H54 (cell line): ENCODE measurements at places on chromosomes 13 and 19.
A peak's percentile ranks its signal among the peaks of the same experiment; 100 is the strongest.

DNA sequence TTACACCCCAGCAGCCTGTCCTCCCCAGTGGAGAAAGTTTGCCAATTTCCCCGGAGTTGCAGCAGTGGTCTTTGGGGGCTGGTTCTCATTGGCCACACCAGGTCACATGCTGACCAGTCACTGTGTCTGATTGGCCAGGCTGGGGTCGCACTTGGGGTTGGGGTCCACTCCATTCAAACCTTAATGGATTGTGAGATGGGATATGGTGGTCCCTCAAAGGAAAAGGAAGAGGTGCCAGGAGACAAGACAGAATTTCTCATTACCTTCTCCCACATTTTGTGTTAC, 3.4 kb downstream of the PPM1N start:
- DNase-seq, result no peak

GRCh38 chr19:10338940-10339339, 484 bp downstream of the ICAM3 start:
- no peak for DNase-seq

- peak; percentile 86 for DNase-seq
Measured at GRCh38 chr19:42412227-42412626, 15.0 kb downstream of the LIPE start.

GRCh38 chr13:98557937-98558792, 18.7 kb downstream of the STK24 start:
- no peak for DNase-seq

DNA sequence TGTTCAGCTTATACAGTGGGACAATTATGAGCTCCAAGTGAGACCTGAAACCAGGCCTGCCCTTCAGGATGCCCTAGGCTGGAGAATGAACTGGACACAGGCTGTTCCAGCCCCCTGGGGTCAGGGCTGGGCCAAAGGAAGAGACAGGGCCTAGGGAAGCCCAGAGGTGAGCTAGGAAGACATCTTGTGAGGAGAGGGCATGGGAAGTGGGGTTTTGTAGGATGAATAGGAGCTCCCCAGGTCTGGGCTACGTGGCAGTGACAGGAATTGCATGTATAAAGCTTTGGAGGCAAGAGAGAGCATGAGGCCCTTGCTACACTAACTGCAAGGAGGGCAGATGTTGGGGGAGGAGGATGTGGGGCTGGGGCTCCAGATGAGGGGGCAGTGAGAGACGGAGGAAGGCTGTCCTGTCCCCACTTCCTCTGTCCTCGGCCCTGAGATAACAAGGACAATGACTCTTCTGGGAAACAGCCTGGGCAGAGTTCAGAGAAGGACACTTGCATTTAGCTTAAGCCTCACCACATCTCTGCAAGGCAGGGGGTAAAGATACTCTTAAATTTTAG, 1.5 kb upstream of the TBXA2R start:
- DNase-seq, result peak; percentile 47

GRCh38 chr13:79121286-79121685, 284.8 kb downstream of the RBM26 start:
- DNase-seq, result no peak

- DNase-seq, result no peak
Measured at GRCh38 chr19:51820831-51821446, 26.0 kb downstream of the FPR3 start.

- DNase-seq, result no peak
Measured at GRCh38 chr19:748274-748598, 2.7 kb upstream of the MISP start.

DNA sequence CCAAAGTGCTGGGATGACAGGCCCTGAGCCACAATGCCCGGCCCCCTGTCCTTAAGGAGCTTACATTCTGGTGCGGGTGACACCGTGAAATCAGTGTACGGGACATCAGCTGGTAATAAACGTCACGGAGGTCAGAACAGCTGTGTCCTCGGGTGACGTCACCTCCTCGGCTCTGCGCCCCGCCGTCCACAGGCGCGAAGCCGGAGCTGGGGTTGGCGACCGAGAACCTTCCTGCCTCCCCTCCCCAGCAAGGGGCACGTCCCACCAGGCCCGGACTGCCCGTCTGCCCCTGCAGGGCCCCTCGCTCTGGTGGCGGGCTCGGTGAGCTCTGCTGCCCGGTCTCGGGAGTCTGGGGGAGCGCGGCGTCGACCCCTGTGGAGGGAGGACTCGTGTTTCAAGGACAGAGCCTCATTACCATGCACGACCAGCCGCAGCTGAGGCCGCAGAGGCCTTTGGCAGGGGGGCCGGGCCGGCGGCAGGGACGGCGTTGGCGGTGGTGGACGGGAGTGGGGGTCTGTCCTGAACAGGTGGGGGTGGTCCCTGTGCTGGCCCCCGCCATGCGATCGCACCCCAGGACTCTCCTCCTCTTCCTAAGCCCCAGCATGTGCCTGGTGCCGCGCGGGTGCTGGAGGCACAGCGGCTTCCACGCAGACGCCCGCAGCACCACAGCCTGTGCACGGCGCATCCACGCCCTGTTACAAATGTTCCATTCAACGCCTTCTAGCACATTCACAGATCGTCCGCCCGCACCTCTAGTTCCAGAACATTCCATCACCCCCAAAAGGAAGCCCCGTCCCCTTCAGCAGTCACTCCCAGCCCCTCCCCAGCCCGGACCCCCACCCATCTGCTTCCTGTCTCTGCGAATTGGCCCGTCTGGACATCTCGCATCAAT, 5.4 kb downstream of the LINGO3 start:
- no peak for DNase-seq

GRCh38 chr13:50649211-50649610, 194.3 kb downstream of the DLEU7 start:
- DNase-seq, result no peak

DNA sequence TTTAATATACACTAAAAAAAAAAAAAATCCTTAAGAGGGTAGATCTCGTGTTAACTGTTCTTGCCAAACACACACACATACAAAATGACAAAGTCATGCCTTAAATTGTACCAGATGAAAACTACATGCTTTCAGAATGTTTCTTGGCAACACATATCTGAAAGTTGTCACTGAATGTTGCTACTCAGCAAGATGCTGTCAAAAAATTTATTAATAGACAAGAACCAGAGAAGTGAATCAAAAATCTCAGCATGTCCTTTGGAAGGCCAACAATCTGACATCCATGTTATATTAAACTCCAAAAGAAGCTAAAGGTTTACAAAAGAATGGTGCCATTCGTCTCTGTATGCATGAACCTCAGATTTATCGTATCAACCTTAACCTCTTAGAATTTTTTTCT, 1746.2 kb upstream of the PRR20A start:
- DNase-seq, result no peak

DNA sequence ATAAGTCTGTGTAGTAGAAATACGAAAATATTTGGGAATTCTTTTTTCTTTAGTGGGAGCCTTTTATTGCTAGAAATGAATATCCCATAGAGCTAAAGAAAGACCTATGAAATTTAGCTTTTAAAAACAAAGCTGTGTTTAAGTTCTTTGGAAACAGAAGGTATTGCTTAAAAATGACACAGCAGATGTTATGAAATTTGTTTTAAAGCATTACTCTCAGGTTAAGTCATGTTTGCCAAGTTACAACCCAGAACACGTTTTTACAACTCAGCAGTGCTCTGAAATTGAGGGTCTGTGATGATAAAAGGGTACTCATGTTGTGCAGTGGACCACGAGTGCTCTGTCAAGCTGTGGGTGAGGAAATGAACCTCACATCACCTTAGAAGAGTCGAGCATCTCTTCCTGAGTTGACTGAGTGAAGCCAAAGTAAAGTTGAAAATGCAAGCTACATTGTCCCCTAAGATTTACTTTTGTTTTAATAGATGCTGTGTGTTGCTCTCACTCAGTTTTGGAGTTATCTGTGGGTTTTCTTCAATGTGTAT, 161.1 kb downstream of the SHISA2 start:
- no peak for DNase-seq

- DNase-seq, result peak; percentile 96
Measured at GRCh38 chr19:38711726-38712153, 32.5 kb downstream of the CAPN12 start.

GRCh38 chr13:100514788-100515409, 73.7 kb downstream of the GGACT start:
- peak; percentile 99 for DNase-seq

GRCh38 chr13:39422845-39423565, 180.0 kb downstream of the LHFPL6 start:
- no peak for DNase-seq

DNA sequence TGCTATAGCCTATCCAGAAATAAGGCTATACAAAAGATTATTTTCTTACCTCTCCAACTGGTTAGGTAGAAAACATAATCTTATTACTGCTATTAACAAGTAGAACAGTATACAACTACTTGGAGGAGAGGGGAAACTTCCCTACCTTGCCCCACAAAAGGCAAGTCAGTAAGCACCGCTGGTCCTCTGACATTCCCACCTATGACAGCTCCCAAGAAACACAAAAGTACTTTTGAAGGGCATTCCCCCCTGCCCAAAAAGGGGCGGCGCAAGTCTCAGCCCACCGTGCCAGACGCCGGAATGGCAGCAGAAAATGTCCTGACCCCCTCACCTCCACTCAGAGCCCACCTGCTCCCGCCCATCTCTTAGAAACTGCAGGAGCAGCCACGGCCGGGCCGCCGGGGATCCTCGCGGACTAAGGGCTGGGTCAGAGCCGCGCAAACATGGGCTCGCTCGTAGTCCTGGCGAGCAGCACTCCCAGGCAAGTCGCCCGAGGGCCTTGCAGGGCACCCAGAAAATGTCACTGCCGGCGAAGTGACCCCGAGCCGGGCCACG, 437 bp downstream of the SUCLA2 start:
- peak; percentile 9 for DNase-seq

DNA sequence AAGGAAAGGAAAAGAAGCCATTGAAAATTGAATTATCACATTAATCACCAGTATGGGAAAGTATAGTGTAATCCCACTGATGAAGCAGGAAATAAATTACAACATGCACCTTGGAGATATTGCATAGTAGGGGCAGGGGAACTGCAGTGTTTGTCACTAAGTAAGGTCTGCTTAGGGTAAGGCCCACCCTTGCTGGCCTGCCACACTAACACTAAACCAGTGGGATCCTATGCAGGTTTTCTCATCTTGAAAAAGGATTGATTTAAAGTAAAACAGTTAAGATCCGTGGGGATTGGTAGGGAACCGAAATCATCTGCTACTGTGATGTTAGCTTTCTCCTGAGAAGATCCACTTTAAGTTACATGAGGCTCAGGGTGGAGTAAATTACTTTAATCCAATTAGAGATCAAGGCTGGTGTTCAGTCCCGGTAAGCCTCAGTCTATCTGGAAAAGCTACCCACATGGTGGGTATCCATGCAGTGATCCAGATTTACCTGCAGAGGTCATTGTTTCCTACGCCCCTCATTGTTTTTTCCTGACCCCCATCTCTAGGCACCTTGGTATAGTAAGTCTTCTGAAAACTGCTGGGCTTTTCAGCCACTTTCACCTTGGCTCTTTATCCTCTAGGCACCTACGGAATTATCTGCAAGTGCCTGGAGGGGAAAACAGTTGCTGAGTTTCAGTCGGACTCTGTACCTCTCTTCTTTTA, 1014.9 kb upstream of the ATXN8OS start:
- no peak for DNase-seq

GRCh38 chr13:25869941-25870340, 181.9 kb downstream of the SHISA2 start:
- DNase-seq, result no peak

- no peak for DNase-seq
Measured at GRCh38 chr19:9130965-9131364, 4.2 kb upstream of the OR7G3 start.

GRCh38 chr19:35501684-35502083, 11.4 kb upstream of the KRTDAP start:
- no peak for DNase-seq

DNA sequence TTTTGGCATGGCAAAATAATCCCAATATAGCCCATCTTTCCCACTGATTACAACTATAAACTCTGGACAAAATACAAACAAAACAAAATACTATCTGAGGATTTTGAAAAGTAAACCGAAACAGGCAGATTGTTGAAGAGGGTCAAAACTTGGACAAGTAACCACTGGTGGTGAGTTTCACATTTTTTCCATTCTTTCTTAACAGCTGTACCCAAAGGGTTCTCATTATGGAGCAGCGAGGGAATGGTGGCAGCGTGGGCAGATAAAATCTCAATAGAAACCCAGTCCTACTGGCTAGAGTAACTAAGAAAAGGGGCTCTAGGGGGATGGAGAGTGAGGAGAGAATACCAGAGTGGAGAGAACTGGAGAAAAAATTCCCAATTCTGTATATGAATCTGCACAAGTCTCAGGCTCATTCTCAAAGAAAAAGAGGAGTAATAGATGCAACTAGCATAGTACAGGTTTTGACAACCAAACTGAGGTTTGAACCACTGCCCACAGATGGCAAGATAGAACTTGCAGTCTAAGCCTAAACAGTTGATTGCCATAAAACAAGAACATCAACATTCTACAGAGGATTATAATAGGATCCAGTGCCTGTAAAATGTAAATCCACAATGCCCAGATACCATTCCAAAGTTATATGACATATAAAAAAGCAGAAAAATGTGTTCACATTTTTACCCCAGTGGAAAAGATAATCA, 284.5 kb downstream of the KCNRG start:
- DNase-seq, result no peak

- DNase-seq, result peak; percentile 92
Measured at GRCh38 chr19:55068950-55069864, 6.3 kb upstream of the RDH13 start.

DNA sequence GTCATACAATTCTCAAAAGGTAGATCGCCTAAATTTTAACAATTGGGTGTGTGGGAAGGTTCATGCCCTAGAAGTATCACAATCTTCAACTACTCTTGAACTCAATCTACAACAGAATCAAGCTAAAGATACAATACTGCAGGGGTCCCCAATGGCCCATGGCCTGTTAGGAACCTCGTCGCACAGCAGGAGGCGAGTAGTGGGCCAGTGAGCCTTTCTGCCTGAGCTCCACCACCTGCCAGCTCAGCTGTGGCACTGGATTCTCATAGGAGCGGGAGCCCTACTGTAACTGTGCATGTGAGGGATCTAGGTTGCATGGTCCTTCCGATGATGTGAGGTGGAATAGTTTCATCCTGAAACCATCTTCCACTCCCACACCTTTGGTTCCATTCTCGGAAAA, 230.6 kb downstream of the KLF12 start:
- DNase-seq, result no peak

GRCh38 chr19:35846038-35846668, 6.2 kb downstream of the NPHS1 start:
- DNase-seq, result no peak

- DNase-seq, result no peak
Measured at GRCh38 chr13:73300718-73301425, 242.1 kb downstream of the KLF5 start.
